ENCODE measurements at places on chromosomes 6 and 20.

DNA sequence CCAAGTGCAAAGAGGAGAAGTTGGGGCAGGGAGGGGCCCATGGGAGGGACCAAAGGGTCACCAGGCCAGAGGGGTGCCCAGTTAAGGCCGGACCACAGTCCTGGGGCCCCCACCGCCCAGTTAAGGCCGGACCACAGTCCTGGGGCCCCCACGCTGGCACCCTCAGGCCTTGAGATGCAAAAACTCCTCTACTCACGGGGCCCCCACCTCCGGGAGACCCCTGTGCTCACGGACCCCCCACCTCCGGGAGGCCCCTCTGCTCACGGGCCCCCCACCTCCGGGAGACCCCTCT, 16.9 kb downstream of the KCNQ2 start:
- DNase-seq, result no peak

DNA sequence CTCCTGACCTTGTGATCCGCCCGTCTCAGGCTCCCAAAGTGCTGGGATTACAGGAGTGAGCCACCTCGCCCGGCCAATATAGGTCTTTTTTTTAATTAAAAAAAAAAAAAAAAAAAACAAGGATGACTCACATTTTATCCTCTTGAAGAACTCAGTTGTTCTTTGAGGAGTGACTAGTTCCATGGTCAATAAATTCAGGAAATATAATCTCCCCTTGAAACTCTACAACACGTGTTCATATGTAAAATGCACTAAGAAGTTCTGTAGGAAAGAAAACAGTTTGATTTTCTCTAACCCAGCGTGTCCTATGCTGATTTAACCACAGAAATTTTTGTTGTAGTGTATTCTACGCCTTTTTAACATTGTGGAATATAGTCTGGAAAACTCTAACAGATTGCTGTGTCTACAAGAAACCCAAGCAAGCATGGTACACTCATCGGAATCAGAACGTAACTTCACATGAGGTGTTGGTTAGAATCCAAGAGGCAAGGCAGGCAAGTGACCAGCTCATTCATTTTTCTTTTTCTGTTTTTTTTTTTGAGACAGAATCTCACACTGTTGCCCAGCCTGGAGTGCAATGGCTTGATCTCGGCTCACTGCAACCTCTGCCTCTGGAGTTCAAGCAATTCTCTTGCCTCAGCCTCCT, 79.0 kb upstream of the ZNF217 start:
- no peak for DNase-seq

GRCh38 chr20:34986311-34987287, 30.9 kb downstream of the MYH7B start:
- no peak for DNase-seq

DNA sequence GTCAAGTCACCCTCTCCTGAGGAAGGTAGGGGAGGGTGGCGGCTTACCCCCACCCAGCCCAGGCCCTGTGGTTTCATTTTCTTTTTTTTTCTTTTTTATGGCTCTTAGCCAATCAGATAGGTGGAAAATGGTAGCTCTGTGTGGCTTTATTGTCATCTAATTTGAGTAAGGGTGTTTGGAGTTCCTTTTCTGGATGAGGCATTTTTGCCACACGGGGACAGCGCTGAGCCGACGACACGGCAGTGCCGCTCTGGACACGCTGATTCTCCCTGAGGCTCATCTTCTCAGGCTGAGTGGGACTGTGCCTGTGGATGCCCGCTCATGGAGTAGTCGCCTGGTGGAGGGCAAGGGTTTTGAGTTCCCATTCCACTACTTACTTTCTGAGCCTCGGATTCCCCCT, 37.6 kb upstream of the ANGPT4 start:
- no peak for DNase-seq

DNA sequence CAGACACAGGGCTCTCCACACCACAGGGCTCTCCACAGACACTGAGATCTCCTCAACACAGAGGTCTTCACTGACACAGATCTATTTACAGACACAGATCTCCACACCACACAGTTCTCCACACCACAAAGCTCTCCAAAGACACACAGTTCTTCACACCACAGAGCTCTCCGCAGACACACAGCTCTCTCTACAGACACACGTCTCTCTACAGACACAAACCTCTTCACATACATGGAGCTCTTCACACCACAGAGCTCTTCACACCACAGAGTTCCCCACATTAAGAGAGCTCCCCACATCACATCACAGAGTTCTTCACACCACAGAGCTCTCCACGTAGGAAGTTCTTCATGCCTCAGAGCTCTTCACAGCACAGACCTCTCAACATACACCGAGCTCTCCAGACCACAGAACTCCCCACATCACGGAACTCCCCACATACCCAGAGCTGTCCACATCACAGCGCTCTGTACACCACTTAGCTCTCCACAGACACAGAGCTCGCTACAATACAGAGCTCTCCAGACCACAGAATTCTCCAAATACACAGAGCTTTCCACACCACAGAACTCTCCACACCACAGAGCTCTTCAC, 53.9 kb downstream of the ERMARD start:
- no peak for DNase-seq

GRCh38 chr6:144919560-144919959, 634.4 kb downstream of the UTRN start:
- DNase-seq, result no peak

DNA sequence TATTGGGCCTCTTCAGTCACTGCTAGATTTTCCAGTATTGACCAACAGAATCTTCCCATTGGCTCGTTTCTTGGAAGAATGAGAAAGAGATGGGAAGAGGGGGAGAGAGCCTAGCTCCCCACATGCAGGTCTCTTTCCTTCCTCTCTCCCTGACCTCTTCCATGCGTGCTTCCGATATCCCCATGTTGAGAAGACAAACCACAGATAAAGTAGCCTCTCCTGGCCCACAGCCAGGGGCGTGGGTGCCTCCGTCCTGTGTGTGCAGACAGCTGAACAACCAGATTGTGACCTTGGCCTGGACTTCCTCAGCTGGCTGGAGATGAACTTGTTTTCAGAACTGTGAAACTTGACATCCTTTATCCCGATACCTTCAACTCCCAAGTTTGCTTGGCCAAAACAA, 71.0 kb downstream of the EDN3 start:
- no peak for DNase-seq

- no peak for DNase-seq
These were observed 204.1 kb upstream of the PREP start for GRCh38 chr6:105606831-105607463.

DNA sequence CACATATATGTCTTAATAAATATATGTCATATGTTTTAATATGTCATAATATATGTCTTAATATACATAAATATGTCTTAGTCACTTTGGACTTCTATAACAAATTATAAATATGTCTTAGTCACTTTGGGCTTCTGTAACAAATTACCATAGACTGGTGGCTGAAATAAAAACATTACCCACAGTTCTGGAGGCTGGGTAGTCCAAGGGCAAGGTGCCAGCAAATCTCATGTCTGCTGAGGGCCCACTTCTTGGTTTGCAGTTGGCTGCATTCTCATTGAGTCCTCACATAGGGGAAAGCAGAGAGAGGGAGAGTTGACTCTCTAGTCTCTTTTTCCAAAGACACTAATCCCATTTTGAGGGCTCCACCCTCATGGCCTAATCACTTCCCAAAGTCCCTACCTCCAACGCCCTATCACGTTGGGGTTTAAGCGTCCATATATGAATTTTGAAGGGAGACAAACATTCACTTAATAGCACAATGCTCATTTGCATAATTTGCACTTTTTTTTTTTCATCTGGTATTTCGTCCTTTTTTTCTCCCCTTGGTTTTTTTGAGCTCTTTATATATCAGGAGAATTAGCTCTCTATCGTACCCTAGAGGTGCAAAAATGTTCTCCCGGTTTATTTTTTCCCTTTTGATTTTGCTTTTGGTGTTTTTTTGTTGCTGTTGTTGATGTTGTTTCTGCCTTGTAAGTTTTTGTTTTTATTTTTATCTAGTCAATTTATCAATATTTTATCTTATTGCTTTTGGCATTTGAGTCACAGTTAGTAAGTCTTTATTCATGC, 266.4 kb downstream of the PLCB1 start:
- no peak for DNase-seq

DNA sequence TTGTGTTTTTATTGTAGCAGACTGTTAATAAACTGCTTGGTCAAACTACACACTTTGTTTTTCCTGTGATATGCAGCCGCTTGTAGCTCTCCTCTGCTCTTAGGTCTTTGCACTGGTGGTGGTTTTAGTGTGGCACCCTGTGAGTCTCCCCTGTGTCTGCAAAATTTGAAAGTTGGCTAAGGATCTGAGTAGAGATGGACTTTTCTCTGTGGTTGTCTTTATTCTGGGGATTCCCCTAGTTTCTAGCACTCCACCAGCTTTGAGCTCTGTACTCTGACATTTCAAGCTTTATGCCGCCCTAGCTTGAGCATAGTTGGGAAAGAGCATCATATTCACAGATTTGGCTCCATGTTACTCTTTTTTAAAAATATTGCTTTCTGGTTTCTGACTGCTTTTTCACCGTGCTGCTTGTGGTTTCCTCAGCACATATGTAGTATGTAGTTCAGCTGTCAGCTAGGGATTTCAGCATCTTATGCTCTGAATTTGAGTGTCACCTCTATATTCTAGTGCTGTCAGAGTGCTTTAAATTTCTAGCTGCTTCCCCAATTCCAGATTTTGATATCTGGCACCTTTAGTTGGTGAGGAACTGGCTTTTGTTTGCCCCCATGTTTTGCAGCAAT, 25.4 kb downstream of the CDYL start:
- DNase-seq, result no peak

GRCh38 chr20:21259346-21259745, 43.8 kb upstream of the XRN2 start:
- DNase-seq, result peak; percentile 90

- DNase-seq, result no peak
These were observed 1.1 kb upstream of the SYTL3 start for GRCh38 chr6:158648682-158649131.

DNA sequence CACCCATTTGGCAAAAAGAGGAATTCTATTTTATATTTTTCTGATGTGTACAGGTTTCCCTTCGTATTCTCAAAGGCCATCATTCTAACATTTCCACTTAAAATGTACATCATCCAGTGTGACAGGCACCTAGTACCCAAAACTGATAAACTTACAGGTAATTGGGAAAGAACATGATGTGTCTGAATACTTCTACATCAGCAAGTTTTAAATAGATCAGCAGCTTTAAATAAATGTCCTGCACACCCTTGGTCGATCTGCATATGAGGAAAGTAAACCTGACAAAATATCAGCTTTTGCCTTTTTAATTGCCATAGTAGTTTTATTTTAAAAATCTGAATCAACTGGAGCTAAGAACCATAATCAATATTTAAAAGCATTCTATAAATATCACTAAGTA, 26.5 kb downstream of the TOMM6 start:
- no peak for DNase-seq

DNA sequence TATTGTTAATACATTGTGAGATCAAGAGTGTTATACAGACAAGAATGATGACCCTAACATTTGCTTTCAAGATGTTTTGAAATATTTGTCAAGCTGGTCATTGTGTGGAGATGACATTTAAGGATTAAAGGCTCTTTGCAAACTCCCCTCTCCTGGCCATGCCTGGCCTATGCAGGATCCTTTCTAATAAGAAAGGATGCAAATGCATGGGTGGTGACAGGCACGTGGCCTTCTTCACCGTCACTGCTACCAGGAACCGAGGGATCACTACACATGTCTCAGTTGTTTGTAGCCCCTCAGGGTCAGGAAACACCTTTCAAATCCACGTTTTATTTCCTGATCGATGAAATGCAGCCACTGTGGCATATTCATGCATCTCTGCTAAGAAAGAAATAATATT, 419.7 kb downstream of the PRKN start:
- DNase-seq, result no peak

DNA sequence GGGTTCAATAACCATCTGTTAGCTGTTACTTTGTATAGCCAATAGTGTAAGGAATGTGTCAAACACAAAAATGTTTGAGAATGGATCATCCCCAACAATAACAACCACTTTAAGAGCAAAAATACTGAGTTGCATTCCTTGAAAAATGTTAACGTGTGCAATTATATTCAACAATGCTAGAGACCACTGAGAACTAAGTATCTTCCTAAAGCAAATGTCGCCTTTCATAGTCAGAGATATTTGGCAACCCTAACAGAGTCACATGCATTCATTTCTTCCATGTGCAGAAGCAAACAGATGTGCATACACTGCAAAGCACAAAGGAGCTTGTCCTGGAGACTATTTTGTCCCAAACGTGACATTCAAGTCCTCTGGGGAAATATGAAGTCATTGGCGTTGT, 448.6 kb downstream of the GJA1 start:
- no peak for DNase-seq

DNA sequence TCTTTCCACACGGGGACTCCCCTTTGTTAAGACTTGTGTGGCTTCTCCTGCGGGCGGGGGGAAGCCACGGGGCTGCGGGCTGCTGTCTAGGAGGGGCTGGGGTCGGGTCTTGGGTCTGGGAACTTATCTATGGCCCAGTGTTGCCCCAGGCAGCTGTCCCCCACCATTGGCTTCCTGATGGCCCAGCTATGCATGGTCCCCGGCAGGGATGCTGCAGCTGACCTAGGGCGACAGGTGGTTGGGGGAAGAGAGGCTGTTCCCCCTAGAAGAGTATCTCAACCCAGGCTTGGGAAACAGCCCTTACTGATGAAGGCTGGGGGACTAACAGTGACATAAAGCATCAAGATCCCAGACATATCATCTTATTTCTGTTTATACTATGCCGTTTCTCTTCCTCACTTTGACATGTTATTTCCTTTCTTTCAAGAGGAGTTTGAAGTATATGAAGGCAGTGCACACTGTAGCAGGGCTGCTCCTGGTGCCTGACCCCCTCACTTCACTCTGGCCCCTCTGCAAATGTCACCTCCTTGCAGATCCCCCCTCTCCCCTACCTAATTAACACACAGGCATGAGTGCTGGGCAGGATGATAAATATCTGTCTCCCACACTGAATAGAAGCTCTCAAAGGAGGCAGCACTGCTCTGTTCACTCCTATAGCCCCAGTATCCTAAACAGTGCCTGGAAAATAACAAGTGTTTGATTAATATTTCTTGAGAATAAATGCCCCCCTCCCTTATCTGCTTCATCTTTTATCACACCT, 87.0 kb downstream of the HIVEP2 start:
- no peak for DNase-seq

DNA sequence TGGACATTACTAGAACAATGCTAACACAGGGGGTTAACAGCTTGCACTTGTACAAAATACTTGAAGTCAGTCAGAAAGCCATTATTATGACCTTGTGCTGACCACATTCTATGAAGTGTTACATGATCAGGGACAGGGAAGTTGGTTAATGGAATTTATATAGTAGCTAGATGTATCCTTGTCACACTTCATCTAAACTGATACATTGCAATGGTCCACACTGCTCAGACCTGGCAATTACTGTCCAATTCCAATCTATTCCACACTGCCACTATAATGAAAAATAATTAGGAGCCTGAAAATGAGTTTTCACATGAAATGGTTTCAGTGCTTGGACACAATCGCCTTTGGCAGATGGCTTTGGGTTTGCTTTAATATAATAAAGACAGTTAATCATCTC, 850.8 kb downstream of the EPHA7 start:
- no peak for DNase-seq

GRCh38 chr6:26660000-26660361, 435 bp upstream of the ZNF322 start:
- DNase-seq, result no peak

- DNase-seq, result no peak
These were observed 30.5 kb upstream of the ADGRF1 start for GRCh38 chr6:47072667-47073066.

- no peak for DNase-seq
These were observed 243.1 kb upstream of the PREP start for GRCh38 chr6:105645958-105646357.
